ENCODE measurements at places on chromosomes 5 and 9.

- DNase-seq, result peak; percentile 60
Measured at GRCh38 chr5:171418982-171419687, at the start of gene FGF18. Gene FGF18, plus strand, starts transcription at chr5:171419647. Its CDS starts 553 bp downstream, at chr5:171420200.

DNA sequence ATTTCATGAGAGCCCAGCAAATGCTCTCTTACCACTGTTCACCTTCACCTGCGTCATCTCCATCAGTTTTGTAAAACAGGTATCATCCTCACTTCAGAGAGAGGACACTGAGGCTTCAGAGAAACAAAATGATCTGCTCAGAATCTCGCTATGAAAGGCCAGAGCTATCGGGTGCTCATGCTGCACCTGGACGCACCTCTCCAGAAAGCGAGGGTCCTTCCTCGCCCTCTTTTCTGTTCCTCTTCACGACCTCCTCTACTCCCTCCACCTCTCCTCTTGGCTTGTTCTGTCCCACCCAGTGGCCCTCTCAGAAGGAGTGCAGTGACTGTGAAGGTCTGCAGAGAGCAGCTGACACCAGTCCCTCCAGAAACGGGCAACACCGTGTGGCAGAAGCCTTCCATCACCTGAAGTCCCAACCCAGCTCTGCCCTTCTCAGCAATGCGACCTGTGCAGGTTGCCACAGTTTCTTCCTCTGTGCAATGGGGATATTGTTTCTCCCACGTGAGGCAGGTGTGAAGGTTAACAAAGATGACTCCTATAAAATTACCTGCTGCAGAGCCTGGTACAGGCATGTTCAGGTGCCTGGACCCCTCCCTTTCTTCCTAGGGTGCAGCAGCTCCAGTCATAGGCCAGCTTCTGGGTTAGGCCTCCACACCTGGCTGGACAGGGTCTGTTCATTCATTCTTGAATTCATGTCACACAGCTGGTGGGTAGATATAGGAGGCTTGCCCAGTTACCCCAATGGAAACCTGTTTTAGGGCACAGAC is 45.3 kb upstream of the ANGPTL2 start:
- no peak for DNase-seq

GRCh38 chr9:114223564-114224246 is 68.4 kb downstream of the COL27A1 start:
- DNase-seq, result no peak

GRCh38 chr9:7963026-7963425 is 163.4 kb upstream of the DMAC1 start:
- DNase-seq, result no peak

DNA sequence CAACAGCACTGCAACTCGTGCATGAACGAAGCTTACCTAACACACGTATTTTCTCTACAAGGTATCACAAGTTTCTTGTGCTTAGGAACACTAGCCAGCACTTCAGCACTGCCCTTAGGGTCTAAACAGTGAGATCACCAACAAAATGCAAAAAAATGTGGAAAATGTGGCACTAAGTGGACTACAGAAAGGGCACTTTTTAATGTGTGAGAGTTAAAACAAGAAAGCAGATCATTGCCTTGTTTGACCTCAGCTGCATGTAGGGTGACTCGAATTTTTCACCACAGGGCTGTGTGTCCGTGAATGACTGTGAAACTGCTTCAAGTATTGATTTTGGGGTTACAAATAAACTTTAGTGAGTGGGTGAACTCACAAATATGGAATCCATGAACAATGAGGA is 90.5 kb downstream of the MARCHF3 start:
- DNase-seq, result no peak

- no peak for DNase-seq
Measured at GRCh38 chr9:134533850-134534588, 107.6 kb upstream of the COL5A1 start.

- DNase-seq, result no peak
Measured at GRCh38 chr9:132423503-132423902, 13.5 kb downstream of the CFAP77 start.

- no peak for DNase-seq
Measured at GRCh38 chr9:130402645-130403440, 41.9 kb upstream of the ASS1 start.

- DNase-seq, result no peak
Measured at GRCh38 chr5:71899865-71900342, 180.8 kb downstream of the CARTPT start.

- no peak for DNase-seq
Measured at GRCh38 chr5:61758711-61759110, 426.7 kb downstream of the ZSWIM6 start.

- DNase-seq, result no peak
Measured at GRCh38 chr5:122267185-122267584, 44.9 kb upstream of the SNCAIP start.

DNA sequence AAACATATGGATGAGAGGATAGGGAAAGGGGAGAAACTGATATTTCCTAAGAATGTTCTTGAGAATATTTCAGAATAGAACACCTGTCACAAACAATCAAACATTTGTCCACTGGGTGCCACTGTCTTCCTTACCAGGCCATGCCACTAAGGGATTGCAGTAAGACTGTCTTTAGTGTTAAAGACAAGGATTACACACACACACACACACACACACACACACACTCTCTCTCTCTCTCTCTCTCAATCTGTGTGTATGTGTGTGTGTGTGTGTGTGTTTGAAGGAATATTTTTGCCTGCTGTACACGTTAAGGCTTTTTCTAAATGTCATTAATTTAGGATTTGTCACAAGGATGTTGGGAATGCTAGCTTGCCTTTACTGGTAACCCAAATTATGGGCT is 54.4 kb downstream of the CCDC192 start:
- DNase-seq, result no peak

GRCh38 chr9:83508067-83508466 is 30.1 kb downstream of the FRMD3 start:
- no peak for DNase-seq

DNA sequence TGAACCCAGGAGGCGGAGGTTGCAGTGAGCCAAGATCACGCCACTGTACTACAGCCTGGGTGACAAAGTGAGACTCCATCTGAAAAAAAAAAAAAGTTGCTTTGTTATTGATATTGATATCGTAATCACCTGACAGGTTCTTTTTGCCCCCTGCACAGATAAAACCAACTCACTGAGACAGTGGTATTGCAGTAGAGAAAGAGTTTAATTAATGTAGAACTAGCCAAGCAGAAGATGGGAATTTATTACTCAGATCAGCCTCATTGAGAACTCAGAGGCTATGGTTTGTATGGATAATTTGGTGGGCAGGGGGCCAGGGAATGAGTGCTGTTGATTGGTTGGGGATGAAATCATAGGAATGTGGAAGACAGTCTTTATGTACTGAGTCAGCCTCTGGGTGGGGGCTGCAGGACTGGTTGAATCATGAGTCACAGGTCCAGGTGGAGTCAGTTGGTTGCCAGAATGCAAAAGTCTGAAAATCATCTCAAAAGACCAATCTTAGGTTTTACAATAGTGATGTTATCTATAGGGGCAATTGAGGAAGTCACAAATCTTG is 35.8 kb upstream of the MEGF10 start:
- DNase-seq, result no peak

Data from neural crest cell (in vitro differentiated cells).